K562 (cell line): ENCODE measurements at places on chromosomes 5 and 9. TPM values are rescaled to one million over a fixed set of nuclear protein-coding genes. Genes with fewer than 3 reads are reported as not detected.

The LSM11 gene
- 6.2 and 6.7 TPM in 2 replicates for total RNA-seq

GRCh38 chr5:58649716-58650115 lies 66.8 kb downstream of the RAB3C start:
- no peak for DNase-seq

GRCh38 chr9:132997591-132997990 lies 19.1 kb downstream of the GFI1B start:
- DNase-seq, result no peak

- no peak for DNase-seq
These were observed 220.8 kb upstream of the PCSK5 start for GRCh38 chr9:75669721-75670120.

DNA sequence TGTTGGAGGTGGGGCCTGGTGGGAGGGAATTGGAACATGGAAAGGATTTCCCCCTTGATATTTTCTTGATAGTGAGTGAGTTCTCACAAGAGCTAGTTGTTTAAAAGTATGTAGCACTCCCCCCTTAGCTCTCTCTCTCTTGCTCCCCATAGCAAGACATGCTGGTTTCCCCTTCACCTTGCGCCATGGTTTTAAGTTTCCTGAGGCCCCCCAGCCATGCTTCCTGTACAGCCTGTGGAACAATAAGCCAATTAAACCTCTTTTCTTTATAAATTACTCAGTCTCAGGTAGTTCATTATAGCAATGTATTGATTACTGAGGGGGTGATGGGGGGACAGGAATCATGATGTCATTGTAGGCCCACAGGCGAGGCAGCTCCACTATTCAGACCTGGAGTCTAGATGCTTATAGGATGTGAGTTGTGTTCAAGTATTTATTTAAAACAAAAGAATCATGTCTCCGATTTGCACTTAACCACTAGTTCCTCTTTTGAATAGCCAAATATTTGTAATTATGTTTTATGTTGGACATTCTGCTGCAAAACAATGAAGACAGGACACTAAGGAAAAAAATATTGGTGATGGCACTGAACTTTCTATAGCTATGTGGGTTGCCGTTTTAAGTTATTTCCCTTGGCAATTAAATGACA lies 156.6 kb downstream of the TMEM38B start:
- DNase-seq, result no peak

DNA sequence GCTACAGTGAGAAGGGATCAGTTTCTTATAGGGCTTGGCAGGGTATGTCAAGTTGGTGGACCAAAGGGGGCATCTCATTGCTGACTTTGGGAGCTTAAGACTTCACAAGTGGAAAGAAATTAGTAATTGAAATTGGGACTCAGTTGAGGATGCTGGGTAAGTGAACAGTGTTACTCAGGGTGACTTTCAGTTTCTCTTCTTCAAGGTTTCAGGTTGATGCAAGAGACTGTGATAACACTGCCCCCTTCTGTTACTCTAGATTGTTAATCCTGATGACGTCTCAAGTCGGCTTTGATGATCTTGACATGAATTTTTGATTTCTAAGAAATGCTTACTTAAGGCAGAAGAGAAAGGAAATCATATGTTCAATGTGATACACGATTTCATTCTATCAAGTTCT lies 21.3 kb downstream of the KCTD16 start:
- peak; percentile 22 for DNase-seq

DNA sequence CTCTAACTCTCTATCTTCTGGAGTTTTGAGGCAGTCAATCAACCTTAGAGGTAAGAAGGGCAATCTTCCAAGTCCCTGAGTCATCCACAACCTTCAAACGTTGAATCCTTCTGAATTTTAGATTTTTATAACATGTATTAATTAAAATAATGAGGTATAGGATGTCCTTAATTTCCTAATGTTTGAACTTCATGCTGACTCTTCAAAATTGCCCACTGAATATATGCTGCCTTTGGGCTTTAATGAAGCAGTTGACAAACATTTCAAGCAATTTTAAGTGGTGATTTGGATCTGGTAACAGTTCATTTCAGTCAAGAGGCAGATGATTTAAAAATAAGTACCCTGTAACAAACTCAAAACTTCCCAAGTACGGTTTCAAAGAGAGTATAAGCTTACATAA lies 26.0 kb downstream of the ERP44 start:
- DNase-seq, result no peak

DNA sequence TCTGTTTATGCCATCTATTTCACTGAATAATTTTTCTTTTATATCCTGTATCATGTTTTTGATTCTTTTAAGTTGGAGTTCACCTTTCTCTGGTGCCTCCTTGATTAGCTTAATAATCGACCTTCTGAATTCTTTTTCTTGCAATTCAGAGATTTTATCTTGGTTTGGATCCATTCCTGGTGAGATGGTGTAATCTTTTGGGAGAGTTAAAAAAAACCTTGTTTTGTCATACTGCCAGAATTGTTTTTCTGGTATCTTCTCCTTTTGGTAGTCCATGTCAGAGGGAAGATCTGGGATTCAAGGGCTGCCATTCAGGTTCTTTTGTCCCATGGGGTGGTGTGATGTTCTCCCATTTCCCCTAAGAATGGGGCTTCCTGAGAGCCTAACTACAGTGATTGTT lies 800.8 kb upstream of the TYRP1 start:
- DNase-seq, result no peak

DNA sequence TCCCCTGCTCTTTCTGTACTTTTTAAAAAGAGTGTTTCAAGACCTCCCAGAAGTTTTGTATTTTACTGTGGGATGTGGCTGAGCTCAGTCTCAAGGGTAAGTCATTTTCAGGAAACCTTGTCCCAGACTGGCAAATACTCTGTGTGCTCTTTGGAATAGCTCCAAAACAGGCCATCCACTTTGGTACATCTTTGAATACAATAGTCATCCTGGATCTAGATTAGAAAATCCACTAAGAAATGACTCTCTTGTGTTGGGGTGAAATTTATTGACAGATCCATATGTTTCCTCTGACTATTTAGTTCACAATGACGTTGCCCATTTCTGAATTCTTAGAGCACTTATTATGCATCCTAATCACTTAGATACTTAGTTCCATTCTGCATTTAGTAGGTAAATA lies 95.2 kb downstream of the PLCXD3 start:
- DNase-seq, result no peak
